NCI-H1436 treated with DMSO at 0.1 percent for 48 hours (cell line): ENCODE measurements at places on chromosomes 2 and 18.

DNA sequence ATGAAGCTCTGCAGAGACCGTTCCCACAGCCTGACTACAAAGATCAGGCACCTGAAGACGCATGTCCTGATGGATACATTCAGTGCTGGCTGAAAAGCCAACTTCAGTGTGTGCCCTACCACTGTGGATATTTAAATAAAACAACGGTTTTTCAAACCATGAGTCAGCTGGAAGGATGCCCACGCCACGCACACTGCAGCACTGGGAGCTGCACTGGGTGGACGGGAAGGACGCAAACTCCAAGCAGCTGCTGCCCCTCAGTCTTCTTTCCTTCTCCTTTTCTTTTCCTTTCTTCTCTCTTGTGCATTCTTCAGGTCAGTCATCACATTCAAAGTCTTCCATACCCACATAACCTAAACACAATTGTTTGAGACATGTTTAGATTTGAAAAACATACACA is 7.9 kb downstream of the TMEM18 start:
- no peak for DNase-seq

GRCh38 chr2:50273003-50273402 is 758.9 kb downstream of the NRXN1 start:
- no peak for DNase-seq

GRCh38 chr2:66428986-66429612 is 5.8 kb upstream of the MEIS1 start:
- peak; percentile 22 for DNase-seq

DNA sequence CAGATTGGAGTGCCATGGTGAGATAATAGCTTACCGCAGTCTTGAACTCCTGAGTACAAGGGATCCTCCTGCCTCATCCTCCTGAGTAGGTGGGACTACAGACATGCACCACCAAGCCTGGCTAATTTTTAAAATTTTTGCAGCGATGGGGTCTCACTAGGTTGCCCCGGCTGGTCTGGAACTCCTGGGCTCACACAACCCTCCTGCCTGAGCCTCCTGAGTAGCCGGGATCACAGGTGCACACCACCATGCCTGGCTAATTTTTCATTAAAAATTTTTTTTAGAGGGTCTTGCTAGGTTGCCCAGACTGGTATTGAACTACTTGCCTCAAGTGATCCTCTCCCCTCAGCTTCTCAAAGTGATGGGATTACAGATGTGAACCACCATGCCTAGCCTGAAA is 27.8 kb downstream of the RAB31 start:
- no peak for DNase-seq

- no peak for DNase-seq
These were observed 25.8 kb downstream of the PKP4 start for GRCh38 chr2:158482594-158482993.

GRCh38 chr2:89763581-89764485 is 1072.4 kb downstream of the RPIA start:
- no peak for DNase-seq

DNA sequence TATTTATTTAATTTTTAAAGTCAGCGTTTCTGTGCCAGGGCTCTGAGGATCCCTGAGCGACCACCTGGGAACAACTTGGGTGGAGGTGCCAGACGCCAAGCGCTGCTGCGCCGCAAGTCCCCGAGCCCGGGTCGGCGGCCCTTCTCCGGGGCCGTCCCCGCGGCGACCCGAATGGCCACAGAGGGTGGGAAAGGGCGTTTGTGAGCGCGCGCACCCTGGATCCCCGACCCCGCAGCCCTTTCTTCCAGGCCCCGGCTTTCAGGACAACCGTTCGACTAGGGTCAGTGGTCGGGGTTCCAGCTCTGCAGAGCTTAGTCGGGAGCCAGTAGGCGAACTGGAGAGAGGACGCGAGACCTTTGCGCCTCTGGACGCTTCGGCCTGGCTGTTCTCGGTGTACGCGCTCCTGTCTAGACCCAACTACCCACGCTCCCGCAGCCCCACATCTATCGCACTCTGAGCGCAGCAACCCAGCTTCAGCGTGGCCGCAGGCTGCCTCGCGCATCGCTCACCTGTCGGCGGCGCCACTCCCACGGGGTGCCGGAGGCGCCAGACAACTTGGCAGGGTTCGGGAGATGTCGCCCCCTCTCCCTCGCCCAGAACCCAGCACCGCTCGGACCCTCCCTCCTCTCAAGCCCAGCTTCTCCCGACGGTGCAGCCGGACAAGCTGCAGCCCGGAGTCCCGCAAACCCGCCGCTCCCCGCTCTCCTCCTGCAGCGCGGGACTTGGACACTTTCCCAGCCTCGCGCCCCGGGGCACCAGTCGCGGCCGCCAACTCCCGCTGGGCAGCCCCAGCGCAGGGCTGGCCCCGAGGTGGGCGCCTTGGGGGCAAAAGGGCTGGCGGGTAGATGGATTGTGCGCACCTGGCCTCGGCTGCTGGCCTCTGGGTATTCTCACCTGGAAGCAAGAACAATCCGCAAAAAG is 758 bp downstream of the LYPD1 start:
- no peak for DNase-seq

GRCh38 chr2:70674636-70675430 is 93.2 kb downstream of the ADD2 start:
- no peak for DNase-seq

DNA sequence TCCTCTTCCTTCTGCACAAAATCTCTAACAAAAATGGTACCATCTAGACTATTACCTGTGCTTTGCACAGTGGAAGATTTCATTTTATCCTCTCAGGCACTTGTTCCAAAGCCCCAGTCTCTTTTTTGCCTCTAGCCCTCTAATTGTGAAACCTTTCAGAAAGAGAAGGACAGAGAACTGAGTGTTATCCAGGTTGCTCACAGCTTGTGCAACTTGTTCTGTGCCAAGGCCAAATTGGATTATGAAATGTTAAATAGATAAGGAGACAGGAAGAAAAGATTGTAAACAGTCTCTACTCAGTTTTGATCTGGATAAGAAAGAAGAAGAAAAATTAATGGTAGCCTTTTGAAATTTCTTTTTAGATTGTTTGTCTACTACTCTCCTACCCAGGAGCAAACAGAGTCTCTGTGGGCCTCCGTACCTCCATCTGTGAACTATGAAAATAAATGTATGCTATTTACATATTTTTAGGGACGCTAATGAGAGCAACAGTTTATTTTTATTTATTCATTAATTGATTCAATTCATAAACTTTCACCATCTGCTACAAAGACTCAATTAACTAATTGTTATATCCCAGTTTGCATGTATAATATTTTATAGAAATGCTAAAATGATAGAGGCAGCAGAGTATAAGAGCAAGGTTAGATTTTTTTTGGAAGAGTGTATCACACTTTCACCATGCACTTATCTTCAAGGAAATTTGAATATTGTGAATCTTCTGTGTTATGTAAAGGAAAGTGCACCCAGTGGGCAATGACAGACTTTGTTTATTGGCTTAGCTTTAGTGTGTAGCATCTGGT is 339.0 kb upstream of the ETAA1 start:
- no peak for DNase-seq

DNA sequence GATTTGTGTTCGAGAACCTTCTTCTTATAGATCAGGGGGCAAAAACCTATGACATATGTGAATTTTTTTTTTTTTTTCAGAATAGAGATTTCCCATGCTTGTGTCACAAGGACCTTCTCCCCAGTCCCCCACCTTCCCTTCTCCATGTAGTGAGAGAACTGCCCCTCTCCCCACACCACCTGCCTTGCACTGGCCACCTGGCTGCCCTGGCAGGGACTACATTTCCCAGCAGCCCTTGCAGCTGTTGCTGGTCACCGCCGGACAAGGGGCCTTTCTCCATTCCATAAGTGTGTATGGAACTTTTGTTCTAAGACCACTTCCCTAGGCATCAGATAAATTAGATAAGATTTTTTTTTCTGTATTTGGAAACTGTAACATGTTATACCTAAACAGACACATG is 22.2 kb downstream of the MBP start:
- no peak for DNase-seq

DNA sequence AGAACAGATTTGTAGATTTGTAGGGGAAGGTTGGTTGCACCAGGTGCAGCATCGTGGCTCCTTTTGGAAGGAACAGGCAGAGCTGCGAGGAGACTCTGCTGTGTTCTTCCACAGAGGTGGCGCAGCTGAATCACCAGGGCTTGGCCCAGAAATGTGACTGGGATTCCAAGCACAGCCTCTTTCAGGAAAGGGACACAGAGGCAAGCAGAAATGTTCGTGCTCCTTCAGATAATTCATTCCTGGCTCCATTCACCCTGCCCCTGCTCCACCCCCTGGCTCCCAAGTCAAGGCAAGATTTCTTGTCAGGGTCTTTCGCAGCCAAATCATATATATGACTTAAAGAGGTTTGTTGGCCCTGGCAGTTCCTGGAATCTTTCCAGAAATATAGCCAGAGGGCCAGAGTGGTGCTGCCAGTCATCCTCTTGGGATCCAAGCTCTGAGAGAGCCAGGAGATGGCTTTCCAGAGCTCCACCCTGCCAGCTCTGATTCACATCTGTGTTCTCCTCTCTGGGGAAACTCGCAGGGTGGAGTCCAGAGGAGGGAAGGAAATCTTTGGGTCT is 203.9 kb upstream of the TANK start:
- DNase-seq, result no peak

DNA sequence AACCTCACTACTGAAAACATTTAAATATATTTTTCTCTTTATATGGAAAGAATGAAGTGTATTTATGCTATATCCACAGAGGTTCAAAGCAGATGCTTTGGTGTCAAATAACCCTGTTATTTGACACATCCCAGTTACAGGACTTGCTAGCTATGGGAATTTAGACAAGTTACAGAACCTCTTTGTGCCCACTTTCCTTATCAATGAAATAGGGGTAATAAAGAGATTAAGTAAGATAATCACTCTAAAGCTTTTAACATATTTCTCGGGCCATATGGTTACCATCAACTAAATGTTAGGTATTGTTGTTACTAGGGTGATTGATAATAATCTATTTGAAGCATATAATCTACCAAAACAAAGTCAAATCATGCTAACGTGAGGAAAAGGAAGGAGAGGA is 1660.6 kb upstream of the NXPH2 start:
- DNase-seq, result no peak
